ENCODE measurements at places on chromosomes 16 and 17. TPM values are rescaled to one million over a fixed set of nuclear protein-coding genes. Genes with fewer than 3 reads are reported as not detected.

NPIPA2 gene
- 1.1 TPM for total RNA-seq

GRIN2C gene
- 0.14 TPM for total RNA-seq

RNF222 gene
- 1.4 TPM for total RNA-seq

SEPTIN1 gene
- total RNA-seq: 0.07 TPM

NEURL4 gene
- 15.7 TPM for total RNA-seq

ZNF597 gene
- total RNA-seq: 4.6 TPM

RNPS1 gene
- 80.3 TPM for total RNA-seq

AURKB gene
- under 0.01 TPM for total RNA-seq

MYO1D gene
- total RNA-seq: 69.1 TPM

RND2 gene
- 0.07 TPM for total RNA-seq

FOXL1 gene
- 0.68 TPM for total RNA-seq

PRSS53 gene
- total RNA-seq: 0.34 TPM

CRHR1 gene
- not detected for total RNA-seq

CDYL2 gene
- total RNA-seq: 4.1 TPM

Measured in nasal cavity respiratory epithelium epithelial cell of viscerocranial mucosa (primary cell).